ENCODE measurements at places on chromosomes 2 and 18.

DNA sequence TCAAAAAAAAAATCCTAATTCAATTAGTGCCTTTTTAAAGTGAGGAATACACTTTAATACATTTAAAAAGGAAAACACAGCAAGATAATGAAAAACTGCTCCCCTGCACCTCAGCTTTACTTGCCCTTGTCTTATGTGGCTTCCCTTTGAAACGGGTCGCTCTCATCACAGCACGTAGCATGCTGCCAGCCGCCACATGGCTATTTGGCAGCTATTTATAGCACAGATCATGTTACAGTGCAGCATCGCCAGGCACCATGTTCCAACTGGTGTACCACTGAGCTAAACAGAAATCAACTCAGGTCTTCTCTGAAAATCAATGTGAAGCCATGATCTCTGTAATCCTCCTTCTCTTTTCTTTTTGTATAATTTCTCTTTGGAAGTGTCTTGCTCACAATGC is 65.1 kb downstream of the TMEM182 start:
- DNase-seq: no peak

- no peak for DNase-seq
Observed at GRCh38 chr2:39805936-39806608, 27.0 kb upstream of the THUMPD2 start.

DNA sequence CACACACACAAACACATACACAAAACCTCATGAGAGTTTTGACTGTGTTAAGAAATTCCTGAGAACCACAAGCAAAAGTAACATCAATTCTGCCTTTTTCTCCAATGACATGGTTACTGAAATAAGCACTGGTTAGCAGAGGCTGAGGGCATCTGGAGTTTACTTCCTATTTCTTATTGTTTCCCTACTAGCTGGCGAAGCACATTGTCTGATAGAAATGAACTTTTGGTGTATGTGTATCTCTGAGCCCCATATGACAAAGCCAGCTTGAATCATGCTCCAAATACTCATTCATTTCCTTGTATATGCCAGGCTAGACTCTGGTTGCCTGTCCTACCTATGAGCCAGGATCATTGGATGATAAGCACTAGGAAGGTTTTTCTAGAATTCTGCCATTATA is 203.1 kb downstream of the NCKAP5 start:
- no peak for DNase-seq

- no peak for DNase-seq
Observed at GRCh38 chr2:217978536-217979150, 24.2 kb downstream of the TNS1 start.

DNA sequence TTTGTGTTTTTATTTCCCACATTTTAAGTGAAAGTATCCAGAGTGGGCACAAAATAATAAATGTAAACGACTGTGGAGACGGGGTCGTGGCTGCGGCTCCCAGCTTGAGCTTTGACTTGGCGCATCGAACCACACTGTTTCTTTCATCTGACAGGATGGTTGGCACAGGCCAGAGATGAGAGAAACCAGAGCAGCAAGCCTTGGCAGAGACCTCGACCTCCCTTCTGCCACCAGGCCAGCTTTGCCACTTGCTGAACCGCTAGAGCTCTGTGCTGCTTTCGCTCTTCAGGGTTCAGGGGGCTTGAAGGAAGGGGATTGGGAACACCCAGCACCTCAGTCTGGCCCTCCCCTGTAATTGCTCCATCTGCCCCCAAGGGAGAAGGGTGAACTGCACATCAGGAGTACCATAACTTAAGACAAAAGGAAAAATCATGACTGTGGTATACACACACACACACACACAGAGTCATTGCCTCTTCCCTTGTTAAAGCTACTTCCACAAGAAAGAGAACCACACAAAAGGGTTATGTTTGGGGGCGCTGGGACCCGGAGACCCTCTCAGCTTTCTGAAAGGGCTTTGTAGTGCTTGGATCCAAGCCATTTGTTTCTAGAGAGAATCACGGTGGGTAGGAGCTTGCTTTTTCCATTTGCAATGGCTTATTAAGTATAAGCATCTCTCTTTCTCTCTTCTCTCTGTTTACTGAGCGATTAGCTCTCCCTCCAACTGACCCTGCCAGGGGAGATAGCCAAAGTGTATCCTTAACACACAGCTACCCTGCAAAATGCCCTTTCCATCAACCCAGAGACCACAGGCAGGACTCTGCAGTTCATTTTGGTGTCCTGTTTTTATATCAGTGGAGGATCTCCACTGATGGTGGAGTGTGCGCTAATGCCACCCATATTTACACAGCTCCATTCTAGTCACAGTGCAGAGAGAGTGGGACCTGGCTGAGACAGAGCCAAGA is 23.0 kb downstream of the POU3F3 start:
- DNase-seq: no peak

- no peak for DNase-seq
Observed at GRCh38 chr2:36087344-36087743, 268.2 kb upstream of the CRIM1 start.

- DNase-seq: no peak
Observed at GRCh38 chr18:10514601-10515000, 11.2 kb upstream of the NAPG start.

DNA sequence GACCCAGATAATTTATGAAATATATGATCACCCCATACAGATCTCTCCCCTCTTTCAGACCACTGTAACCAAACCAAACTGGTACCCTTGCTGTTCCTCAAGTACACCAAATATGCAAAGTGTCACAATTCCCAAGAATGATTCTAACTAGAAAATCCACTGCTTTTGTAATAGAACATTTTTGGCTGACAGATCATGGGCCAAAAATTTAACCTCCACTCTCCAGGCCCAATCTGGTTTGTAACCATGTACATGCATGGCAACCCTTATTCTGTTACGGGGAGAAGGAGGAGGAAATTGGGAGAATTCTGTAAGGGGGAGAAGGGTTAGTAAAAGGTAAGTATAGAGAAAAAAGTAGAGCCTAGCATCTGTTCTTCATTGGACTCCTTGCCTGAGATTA is 62.0 kb downstream of the IKZF2 start:
- no peak for DNase-seq

- DNase-seq: no peak
Observed at GRCh38 chr18:58091099-58091611, 47.1 kb downstream of the NEDD4L start.

DNA sequence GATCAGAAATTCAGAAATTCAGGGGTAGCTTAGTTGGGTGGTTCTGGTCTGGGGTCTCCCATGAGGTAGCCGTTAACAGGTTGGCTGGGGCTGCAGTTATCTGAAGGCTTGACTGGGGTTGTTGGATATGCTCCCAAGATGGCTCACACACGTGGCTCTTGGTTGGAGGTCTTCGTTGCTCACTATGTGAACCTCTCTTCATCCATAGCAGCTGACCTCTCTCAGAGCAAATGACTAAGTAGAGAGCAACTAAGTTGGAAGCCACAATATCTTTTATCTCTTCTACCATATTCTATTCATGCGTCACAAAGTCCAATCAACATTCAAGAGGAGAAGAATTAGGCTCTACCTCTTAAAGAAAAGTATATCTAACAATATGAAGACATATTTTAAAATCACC is 38.7 kb upstream of the SERTAD2 start:
- no peak for DNase-seq

All from stimulated activated CD8-positive, alpha-beta memory T cell treated with anti-CD3 and anti-CD28 coated beads, Interleukin-7, amount 100 ng/mL, for 1 hour (primary cell).